ENCODE measurements at places on chromosomes 2 and 18.

DNA sequence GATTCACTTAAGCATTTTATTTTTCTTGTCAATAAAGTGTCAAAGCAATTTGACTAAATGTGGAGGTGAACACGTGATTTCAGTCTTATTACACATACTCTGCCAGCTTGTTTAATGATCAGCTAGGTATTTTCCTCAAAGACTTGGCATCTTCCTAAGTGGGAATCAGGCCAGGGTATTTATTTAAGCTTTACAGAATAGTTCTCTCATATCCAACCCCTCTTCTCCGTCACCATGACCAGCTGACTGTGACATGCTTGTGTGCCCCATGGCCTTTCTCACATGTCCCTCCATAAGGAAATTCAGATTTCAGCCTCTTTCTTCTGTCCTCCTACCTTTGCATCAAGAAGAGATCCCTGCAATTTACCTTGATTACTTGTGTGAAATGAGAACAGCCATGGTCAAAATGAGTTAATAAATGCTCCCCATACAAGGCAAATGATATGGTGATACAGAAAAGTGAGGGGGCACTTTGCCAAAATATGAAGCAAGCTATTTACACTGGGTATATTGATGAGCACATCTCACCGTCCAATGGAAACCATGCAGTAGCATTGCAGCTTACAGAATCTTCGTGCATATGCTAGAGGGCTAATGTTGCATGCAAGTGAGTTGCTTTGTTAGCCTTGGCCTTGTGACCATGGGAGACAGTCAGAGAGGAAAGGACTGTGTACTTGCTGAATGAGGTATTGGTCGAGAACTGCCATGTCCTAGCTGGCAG, 202.2 kb downstream of the RNF152 start:
- no peak for DNase-seq

GRCh38 chr2:235216901-235217300, 265.1 kb downstream of the SH3BP4 start:
- no peak for DNase-seq

GRCh38 chr2:202022755-202023154, 10.9 kb upstream of the FZD7 start:
- DNase-seq, result no peak

DNA sequence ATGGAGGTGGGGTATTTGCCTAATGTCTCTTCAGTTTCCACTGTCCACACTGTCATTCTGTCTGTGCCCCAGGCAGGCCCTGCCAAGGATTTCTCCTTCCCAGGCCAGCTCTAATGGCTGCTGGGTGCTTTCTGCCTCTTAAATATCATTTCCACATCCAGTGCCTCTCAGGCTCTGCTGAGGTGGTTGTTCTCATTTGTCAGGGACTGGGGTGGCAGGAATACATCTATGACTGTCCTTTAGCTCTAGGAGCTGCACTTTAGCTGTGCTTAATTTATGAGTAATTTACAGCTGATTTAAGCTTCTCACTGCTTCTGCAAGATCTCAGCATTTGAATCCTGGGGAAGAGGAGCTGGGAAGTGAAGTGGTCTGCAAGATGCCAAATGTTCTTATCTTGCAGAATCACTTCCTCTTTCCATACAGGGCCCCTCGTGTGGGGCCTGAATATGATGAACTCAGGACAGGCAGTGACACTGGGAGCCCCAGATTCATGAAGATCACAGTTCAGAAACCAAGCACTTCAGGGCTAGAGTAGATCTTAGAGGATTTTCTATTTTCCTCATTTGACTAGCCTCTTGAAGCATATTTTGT, 150.2 kb downstream of the FSHR start:
- no peak for DNase-seq

DNA sequence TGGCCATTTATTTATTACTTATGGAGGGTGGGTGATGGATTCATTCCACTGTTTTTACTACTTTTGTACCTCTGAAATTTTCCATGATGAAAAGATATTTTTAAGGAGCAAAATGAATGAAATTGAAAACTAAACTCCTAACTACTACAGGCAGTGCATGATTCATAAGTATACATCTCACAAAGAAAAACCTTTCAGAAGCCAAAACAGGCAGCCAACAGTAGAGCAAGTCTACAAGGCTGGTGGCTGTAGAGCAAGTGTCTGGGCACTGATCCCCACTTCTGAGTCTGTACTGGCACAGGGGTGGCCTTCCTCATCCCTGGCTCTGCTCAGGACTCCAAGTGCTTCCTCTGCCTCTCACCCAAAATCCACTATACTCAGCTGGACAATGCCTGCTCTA, 8.2 kb upstream of the RMP24 start:
- no peak for DNase-seq

DNA sequence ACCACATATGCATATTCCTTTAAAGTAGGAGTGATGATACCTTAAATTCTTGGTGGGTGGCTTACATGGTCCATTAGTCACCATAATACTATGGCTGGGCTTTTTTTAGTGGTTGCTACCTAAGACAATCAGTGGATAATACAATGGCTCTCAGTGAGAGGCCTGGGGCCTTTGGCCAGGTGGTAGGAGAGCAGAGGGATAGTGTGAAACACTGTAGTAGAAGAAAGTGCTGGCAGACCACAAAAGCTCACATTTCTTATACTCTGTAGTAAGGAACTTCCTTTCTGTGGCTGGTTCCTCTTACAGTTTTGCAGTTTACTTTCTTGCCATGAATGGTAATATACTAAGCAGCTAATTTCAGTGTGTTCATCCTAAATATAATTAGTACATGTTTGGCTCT, 583.5 kb downstream of the XIRP2 start:
- DNase-seq, result no peak

DNA sequence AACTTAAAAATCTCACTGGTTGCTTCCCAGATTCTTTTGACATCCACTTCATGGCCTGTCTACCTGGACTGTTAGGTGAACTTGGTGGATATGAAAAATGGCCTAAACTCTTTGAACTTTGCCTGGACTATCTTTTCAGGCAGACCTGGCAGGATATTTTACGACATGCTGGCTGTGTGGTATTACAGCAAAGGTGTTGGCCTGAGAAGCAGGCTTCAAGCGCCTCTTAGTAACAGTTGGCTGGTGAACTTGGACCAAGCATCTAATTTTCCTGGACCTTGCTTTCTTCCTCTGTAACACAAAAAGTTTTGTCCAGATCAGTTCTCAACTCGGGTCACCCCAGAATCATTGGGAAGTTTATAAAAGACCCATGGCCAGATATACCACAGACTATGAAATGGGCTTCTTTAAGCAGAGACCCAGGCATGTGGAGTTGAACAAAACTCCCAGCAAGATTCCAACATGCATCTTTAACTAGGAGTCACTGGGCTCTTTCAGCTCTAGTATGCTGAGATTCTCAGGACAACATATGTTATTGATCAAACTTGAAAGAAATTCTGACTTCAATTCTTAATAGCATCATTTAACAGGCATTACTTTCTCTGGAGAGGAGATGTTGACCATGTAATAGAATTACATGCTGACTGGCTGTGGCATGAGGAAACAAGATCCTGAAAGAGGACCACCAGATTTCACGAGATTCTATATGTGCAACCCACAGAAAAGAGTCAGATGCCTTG, 4.4 kb downstream of the LYPD1 start:
- DNase-seq, result no peak

Measured in GM12891 (cell line).